AG09309 (cell line): ENCODE measurements at places on chromosomes 3 and 15.
A peak's percentile ranks its signal among the peaks of the same experiment; 100 is the strongest.

DNA sequence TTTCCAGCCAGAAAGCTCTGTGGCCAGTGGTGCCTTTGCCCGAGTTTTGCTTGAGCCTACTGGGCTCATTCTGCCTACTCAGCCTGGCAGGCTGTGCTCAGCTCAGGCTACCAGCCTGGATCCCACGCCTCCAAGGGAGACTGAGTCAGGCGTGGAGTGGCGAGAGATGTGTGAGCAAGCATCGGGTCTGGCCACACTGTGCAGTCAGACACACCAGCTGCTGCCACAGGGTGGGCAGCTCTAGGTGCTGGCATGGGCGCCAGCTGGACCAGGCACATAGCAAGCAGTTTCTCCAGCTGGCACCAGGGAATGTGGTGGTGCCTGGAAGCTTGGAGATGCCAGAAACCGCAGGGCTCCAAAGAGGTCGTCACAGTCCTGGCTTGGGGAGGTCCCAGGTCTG is 498.5 kb upstream of the CNTN4 start:
- no peak for DNase-seq

DNA sequence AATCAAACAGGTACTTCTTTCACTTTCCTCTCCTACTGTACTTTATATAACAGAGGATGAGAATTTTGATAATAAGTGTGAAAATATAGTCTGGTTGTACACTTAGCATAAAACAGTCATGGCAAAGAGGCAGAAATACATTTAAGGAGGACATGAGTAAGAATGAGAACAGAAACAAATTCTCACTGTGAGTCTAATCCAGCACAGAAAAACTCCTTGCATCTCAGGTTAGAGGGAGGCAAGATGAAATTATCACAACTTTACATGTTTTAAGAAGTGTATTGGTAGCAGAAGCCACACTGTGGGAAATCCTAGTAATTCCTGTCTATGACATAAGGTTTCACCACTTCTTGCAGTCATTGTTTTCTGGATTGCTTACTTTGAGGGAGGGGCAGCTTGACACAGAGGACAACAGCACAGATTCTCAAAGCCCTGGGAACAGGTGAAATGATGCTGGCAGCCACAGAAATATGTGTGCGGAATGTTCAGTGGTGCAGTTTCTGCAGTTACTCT is 733.6 kb upstream of the GBE1 start:
- DNase-seq, result no peak

- no peak for DNase-seq
These were observed 768.7 kb downstream of the EPHA3 start for GRCh38 chr3:89876116-89876515.

- DNase-seq, result peak; percentile 10
These were observed 74.4 kb downstream of the P2RY1 start for GRCh38 chr3:152909180-152909883.

- no peak for DNase-seq
These were observed 136.0 kb upstream of the RAP2B start for GRCh38 chr3:153026026-153026425.

DNA sequence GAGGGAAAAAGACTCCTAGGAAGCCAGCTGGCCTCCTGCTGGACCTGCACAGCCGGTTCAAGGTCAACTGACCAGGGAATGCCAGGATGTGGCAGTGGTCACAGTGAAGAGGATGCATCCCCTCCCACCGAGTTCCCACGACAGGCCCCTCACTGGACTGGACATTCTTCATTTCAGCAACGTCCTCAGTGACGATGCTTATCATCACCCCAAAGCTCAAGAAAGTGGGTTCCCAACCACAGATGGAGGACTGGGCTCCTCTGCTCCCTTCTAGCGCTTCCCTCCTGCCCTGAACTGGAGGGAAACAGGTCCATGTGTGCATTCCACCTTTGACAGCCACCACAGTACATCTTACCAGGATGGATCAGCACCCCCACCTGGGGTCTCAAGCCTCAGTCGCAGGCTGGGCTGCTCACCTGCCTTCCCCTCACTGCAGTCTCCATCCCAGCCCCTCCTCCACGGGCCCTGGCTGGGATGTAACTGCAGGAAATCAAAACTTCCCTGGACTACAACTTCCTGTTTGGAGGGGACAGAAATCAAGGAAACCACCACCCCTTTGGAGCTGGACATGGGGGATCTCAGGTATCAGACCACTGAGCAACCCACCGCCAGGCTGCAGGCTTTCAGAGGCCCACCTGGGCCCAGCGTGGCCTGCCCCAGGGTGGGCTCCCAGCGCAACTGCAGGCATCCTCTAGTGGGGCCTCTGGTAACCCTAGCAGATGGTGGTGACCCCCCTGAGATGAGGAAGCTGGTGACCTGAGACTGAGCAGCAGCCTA is 7.3 kb downstream of the CALML4 start:
- no peak for DNase-seq

GRCh38 chr3:49054344-49054862 is 25.2 kb upstream of the IMPDH2 start:
- no peak for DNase-seq

- DNase-seq, result peak; percentile 69
These were observed 43.4 kb upstream of the LMCD1 start for GRCh38 chr3:8458238-8458661.

DNA sequence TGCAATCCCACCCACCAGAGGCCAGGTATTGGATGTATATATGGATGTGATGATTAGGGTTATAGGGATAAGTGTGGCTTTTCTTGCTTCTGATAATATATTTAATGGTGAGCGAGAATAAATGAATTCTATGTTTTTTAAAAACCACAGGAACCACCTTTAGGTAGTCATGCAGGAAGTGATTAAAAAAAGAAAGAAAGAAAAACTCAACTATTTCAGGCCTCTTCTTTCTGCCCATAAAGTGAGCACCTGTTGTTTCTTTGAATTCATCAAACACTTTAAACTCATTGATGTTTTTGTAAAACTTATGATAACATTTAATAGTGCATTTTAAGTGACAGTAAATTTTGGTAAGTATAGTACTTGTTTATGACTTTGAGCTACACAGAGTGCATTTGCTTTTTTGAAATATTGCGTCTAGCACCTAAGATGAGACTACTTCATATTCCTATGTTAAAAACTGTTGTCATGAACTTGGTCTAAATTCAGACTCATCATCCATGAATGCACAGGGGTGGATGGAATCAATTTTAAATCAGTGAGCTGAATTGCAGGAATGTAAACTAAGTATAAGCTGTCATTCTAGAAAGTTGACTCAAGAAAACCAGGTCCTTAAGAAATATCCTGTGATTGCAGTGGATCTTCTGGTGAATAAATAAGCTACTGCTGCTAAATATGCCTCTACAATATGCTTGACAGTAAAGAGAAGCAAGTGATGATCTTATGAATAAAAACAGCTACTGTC is 764.4 kb upstream of the NECTIN3 start:
- DNase-seq, result no peak

DNA sequence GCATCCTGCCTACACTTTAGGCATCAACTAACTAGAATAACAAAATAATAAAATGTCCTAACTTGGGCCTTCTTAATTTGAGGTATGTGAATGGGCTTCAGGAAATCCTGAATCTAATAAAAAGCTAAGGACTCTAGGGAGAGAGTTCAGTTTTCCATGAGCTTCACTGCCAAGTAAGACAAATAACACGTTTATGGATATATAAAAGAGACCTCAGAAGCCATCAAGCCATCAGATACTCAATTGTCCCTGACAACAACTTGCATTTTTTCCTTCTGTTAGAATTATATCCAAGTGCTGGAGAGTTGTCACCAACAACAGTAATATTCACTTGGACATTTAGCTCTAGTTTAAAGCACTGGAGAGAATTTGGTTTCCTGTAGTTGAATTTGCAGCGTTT is 102.4 kb upstream of the IGSF10 start:
- no peak for DNase-seq

DNA sequence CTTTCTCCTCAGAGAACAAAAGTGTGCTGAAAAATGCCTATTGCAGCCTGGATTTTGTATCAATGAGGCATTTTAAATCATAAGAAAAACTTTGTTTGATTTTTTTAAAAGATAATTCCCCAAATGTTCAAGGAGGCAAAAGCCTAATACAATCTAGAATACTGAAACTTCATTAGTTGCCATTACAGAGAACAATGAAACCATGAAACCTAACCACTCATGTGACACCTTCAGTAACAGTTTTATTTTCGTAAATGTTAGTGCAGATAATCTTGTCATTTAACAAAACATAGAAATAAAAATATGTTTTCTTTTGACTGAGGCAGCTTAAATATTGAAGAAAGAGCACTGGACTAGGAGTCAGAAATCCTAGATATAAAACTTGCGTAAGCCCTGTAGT is 655.9 kb downstream of the RBMS3 start:
- no peak for DNase-seq

DNA sequence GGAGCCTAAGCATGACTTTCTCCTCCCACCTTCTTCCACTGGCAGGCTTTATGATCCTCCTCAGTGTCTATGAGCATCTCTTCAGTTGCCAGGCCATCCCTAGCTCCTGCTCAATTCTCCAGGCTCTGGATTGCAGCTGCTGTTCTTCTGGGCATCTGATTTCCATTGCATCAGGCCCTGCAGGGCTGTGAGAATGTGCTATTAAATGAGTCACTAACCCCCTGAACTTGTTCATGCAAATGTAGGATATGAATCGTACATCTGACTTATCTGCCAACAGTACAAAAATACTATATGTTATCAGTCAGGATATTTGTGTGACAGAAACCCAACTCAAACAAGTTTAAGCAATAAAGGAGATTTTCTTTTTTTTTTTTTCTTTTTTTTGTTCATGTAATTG is 11.9 kb downstream of the GPR176 start:
- peak; percentile 81 for DNase-seq

GRCh38 chr3:52084954-52085680 is 28.7 kb upstream of the DUSP7 start:
- no peak for DNase-seq

DNA sequence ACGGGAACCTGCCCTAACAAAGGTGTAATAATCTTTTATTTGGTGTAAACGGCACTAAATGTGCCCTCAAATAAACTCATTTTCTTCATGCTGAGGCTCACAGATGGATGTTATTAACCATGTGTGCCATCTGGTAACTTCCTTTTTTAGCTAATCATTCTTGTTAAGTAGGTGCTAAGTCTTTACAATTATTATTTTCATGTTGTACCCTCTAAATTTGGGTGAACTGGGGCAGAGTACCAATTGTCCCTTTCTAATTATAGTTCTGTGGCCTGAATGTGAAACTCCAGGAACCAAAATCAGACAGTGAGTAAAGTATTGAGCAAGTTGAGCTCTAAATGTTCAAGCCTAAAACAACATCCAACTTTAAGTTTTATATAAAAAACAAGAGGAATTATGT is 220.7 kb upstream of the CADM2 start:
- no peak for DNase-seq

GRCh38 chr3:183074261-183074660 is 25.0 kb downstream of the MCCC1 start:
- DNase-seq, result no peak

DNA sequence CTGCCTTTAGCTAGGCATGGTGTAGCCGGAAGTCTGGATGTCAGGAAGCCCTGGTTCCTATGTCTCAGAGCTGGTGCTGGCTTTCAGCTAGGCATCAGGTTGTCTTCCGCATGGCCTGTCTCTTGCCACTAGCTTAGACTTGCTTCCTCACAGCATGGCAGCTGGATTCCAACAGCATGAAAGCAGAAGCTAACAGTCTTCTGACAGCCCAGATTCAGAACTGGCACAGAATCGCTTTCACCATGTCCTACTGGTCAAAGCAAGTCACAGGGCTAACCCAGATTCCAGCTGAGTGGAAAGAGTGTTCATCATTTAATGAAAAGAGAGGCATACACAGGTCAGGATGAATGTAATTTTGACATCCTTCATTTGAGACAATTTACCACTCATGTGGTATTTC is 1050.5 kb downstream of the ROBO2 start:
- no peak for DNase-seq

DNA sequence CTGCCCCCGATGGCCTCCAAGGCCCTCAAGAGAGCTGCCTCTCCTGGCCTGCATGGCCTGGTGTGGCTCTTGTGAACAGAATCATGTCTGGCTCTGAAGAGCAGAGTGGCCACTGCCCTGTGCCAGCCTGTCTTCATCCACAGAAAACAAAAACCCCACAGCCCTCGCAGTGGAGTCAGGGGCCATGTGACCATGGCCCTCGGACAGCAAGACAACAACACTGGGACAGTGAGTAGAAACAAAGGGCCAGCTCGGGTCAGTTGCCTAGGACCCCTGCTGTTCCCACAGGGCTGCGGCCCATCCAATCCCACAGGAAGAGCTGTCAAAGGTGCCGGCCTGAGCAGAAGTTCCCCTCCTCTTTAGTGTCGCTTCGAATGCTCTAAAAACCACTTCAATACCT is 72.5 kb downstream of the UMPS start:
- no peak for DNase-seq

DNA sequence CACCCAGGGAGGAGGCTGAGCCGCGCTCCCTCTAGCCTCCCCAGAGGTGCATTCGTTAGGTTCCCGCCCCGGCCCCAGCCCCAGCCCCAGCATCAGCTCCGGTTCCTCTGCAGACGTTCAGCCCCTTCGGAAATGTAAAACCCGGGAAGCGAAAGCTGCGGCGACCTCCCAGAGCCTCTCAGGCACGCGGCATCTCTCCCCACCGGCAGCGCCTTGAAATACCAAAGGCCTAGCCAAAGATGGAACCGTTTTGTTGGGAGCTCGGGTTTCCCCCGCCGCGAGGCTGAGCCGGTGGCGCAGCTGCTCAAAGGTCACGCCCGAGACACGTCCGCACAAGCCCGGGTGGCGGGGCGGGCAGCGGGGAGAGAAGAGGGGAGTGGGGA is 77.8 kb upstream of the HES1 start:
- no peak for DNase-seq

DNA sequence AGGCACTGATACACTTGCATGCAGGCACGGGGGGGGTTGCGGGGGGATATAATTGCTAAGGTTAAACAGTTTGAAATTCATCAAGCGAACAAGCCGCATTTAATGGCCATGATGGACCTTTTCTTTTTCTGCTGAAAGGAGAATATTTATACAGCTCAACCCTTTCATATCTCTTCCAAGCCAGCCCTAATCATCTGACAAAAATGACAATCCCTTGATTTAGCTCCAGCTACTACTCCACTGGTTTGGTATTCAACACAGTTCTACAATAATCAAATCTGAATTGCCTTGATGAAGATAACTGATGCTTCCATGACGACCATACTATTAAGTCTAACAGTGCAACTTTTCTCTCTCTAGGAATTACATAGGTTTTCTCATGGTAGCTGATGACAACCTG is 374.9 kb downstream of the PLCL2 start:
- DNase-seq, result no peak

DNA sequence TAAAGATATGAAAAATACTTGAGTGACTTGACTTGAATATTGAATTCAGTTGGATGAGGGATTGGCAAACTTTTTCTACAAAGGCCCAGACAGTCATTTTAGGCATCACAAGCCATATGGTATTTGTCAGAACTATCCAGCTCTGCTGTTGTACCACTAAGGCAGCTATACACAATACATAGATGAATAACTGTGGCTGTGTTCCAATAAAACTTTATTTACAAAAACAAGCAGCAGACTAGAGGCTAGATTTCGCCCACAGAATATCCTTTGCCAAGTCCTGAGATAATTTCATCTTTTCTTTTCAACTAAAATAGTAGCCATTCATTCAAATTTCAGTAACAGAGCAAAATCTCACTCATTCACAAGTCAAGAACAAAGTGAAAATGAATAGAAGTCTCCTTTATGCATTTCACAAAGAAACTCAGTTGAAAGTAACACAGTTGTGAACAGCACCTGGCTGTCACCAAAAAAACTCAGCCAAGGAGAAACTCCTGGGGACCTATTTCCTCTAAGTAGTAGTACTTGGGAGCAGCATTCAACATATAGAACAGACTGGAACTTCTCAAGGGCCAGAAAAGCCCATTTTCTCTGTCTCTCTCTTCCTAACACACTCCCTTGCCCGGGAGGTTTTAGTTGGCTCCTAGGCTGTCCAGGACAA is 56.3 kb downstream of the OSBPL10 start:
- DNase-seq, result no peak
